ENCODE measurements at places on chromosomes 2 and 18. TPM values are rescaled to one million over a fixed set of nuclear protein-coding genes. Genes with fewer than 3 reads are reported as not detected.

LPIN2 gene
- total RNA-seq = 24.0 TPM

KYNU gene
- total RNA-seq = 0.44 TPM

SCTR gene
- 0.50 TPM for total RNA-seq

LRRTM1 gene
- total RNA-seq = not detected

C1QL2 gene
- 0.98 TPM for total RNA-seq
